Stimulated activated CD8-positive, alpha-beta memory T cell treated with anti-CD3 and anti-CD28 coated beads, Interleukin-4, amount 100 ng/mL, for 4 hours (primary cell): ENCODE measurements at places on chromosomes 1 and 21.

GRCh38 chr1:37479255-37480124 is 5.1 kb downstream of the ZC3H12A start:
- peak; percentile 79 for DNase-seq

DNA sequence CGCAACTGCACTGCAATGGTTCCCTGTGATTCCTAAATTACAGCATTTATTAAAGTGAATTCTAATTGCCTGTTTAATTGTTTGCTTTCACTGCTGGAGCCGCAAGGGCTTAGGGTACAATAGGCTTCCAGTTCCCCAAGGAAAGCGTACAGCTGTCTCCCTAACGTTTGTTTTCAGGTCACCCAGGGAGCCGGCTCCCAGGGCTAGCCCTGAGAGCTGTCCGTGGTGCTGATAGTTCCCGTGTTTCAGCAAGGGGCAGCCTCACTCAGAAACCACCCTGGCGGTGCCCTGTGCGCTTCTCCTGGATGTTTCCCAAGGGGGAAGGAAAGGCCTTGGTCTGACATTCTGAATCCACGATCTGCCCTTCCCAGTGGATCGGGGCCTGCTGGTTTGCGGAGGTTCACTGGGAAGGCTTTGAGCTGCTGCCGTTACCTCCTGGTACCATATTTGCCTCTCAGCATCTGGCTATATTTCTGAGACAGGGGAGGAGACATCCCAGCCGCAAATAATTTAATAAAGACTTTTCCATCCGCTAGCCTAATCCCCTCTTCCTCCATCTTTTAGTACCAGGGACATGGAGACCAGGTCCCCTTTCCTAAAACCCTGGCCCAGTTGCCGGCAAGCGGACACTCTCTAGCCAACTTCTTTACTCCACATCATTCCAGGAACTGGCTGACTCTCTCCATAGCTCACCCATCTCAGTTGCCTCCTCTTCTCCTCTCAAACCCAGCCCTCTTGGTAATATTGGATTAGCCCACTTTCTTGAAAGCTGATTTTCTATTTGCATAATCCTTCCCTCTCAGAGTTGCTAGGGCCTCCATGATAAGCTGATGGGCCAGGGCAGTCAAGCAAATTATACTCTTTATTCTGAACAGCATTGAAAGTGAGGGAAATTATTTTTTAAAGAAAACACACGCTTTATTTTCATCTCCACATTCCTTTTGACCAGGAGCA is 149.0 kb downstream of the IGSF21 start:
- DNase-seq: no peak

DNA sequence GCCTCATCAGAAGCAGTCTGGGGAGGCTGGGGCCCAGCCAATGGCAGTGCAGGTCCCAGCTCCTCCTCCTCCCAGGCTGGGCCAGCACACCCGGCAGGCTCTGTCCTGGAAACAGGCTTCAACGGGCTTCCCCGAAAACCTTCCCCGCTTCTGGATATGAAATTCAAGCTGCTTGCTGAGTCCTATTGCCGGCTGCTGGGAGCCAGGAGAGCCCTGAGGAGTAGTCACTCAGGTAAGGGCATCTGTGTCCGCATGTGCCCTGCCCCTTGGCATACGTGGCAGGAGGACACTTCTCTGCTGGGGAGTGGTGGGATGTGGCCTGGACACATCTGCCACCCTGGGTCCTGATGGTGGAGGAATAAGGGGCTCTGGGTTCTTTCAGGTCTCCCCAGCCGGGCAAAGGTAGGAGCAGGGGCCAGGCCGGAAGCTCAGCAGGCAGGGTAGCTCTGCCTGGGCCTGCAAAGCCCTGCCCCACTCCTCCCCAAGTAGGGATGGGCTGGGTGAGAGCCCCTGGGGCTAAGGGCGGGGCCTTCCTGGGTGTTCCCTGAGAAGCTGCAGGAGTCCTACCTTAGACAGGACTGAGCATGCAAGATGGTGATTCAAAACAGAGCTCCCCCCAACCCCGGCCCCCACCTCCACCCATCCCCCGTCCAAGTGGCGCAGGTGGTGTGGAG is at the start of gene GJB5:
TSS of gene GJB5 (plus strand) at position 84 of the 674 bp plus-strand sequence. CDS start 2,284 bp downstream, outside the sequence.
- no peak for DNase-seq

- DNase-seq: peak; percentile 2
Observed at GRCh38 chr1:93346421-93346993, 800 bp downstream of the DR1 start.

DNA sequence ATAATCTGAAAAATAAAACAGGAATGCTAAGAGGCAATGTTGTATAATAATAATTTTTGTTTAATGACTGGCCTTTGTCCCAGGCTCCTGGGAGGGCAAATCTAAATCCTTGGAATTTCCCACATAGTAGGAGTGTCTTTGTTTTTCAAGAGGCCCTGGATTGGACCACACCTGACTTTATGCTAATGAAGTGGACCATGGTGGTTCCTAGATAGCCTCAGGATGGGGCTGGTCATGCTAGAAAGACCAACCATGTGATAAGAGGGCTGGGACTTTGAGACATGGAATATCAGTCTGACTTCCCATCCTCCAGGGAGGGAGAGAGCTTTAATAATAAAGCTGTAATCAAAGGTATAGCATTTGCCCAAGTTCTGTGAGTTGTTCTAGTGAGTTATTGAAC is 138.2 kb upstream of the RAB4A start:
- no peak for DNase-seq

DNA sequence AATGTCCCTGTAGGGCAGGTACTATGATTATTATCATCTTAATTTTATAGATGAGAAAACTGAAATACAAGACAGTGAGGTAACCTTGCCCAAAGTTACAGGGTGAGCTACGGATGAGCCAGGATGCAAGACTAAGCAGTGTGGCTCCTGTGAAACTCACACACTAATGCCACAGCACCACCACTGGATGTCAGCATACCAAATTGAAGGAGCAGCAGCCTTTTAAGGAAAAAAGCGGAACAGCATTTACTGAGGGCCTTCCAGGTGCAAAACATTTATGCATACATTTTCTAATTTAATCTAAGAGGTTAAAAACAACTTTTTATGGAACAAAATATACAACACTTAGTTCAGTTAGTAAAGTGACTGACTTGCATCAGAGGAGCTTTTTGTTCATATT is 41.7 kb downstream of the SEC16B start:
- no peak for DNase-seq

- no peak for DNase-seq
Observed at GRCh38 chr1:45785583-45785982, 17.8 kb upstream of the MAST2 start.

- DNase-seq: no peak
Observed at GRCh38 chr1:243294723-243295121, 38.9 kb downstream of the SDCCAG8 start.

GRCh38 chr1:183636334-183636682 is 725 bp upstream of the ARPC5 start:
- DNase-seq: no peak
